Panc1 (cell line): ENCODE measurements at places on chromosomes 5 and 9. TPM values are rescaled to one million over a fixed set of nuclear protein-coding genes. Genes with fewer than 3 reads are reported as not detected.

DNA sequence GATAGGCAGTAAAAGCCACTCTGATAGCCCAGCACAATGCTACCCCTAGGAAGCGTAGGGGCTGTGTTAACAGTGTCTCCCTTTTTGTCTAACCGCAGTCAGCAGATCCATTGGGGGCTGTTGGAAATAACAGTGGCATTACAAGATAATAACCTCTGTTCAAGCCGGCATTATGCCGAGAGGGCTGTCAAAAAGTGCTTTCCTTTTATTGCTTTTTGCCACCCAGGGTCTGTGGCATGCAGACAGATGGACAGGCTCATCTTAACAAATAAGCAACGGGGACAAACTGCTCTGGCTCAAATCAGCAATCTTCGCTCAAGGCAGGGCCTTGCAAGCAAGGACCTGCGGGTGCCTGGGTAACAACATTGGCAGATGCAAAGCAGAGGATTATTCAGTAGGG is 123.3 kb downstream of the TLR4 start:
- no peak for DNase-seq

- DNase-seq, result no peak
Observed at GRCh38 chr5:22051881-22052280, 801.3 kb downstream of the CDH12 start.

GRCh38 chr5:135020111-135020895 is 13.7 kb downstream of the PITX1 start:
- no peak for DNase-seq

DNA sequence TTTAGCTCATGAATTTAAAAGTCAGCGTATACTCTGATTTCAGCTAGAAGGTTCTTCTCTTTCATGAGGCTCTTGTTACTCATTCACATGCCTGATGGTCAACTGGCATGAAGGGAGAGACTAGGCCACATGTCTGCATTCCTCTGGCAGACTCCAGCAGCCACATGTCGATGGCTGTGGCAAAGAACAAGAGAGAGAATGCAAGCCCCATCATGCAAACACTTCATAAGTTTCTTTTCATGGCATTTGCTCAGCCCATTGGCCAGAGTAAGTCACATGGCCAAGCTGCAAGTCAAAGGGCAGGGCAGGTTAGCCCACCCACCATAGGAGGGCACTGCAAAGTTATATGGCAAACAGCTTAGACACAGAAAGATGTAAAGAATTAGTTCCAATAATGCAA is 5.4 kb downstream of the KCNV2 start:
- DNase-seq, result no peak

- no peak for DNase-seq
Observed at GRCh38 chr9:115234094-115234493, 116.1 kb upstream of the TNC start.

DNA sequence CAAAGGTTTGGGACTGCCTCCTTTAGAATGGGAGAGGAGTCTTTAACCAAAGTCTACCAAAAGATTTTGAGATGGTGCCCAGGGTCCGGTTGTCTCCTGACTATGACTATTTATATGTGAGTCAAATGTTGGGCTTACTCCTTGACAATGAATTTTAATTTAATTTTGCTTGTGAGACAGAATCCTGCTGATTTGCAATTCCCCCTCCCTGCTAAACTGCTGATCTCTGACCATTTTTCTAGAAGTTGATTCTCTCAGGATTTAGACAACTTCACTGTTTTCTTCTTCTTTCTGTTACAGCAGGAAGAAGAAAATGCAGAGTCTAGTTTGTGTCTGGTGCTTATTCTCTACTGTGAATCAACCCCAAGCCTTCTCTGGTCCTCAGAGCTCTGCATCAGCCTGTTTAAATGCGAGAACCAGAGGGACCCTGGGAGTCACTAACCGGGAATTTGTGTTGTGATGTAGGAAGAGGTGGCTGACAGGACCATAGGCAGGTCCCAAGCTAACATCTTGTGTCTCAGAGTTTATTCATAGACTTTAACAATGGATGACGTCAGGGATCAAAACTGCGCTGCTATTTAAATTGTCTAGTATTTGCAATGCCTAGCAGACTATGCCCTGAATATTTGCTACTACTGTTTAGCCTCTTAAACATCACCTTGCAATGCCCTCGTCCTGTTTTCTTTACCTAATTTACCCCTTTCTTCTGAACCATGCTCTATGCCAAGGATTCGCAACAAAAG is 124.0 kb upstream of the TAF11L2 start:
- no peak for DNase-seq

GRCh38 chr9:119257592-119257991 is 111.6 kb downstream of the BRINP1 start:
- DNase-seq, result no peak

GRCh38 chr5:74943905-74944304 is 77.7 kb upstream of the FAM169A start:
- DNase-seq, result no peak

GRCh38 chr5:170743876-170744212 is 39.7 kb upstream of the GABRP start:
- DNase-seq, result no peak

DNA sequence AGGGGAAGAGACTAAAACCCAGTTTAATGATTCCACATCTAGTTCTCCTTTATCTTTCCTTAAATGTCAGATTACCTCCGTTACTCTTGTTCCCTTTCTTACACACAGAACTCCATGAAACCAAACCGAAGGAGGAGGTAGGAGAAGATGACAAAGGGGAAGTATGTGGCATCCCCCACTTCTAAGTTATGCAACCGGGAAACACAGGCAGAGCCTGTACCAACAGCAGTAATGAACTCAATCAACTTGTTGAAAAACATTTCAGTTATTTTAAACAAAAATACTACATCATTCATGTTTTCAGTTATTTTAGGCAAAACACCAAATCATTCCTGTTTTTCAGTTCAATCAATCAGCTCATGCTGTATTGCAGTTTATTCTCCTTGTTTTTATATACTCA is 101.8 kb downstream of the PCSK1 start:
- DNase-seq, result no peak

DNA sequence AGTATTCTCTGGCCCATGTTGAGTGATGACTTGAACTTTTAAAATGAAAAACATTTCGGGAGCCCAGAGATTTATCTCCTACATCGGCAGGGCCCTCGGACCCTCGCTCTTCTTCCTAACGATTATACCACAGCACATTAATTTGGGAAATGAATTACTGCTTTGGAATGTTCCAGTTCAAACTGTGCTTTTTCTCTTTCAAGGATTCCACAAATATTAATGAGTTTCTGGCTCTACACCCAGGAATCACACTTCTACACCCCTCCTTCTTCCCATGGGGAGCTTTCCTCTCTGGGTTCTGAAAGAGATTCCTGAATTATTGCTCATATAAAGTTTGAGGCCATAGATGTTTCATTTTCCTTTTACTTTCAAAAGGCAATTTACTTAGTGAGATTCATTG is 41.2 kb downstream of the NSG2 start:
- DNase-seq, result no peak

DNA sequence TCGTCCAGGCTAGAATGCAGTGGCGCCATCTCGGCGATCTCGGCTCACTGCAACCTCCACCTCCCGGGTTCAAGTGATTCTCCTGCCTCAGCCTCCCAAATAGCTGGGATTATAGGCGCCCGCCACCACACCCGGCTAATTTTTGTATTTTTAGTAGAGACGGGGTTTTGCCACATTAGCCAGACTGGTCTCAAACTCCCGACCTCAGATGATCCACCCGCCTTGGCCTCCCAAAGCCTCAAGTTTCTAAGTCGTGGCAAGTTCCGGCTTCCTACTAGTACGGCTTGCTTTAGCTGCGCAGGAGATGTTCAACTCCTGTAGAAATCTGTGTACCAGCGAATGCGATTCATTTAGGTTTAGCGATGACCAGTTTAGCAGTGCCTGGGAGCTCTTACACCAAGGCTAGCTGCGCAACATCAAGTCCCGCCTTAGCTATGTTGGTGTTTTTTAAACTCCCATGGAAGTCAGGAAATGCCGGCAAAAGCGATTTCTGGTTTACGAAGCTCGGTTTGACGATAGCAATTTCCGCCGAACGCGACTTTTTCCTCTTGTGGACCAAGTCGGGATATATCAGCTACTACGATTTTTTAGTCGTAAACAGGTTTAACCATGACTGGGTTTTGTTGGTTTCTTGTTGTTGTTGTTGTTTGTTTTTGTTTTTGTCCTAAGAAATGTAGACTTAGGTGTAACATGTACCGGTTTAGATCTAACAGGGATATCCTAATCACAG is 46.4 kb downstream of the ANXA2R start:
- no peak for DNase-seq

DNA sequence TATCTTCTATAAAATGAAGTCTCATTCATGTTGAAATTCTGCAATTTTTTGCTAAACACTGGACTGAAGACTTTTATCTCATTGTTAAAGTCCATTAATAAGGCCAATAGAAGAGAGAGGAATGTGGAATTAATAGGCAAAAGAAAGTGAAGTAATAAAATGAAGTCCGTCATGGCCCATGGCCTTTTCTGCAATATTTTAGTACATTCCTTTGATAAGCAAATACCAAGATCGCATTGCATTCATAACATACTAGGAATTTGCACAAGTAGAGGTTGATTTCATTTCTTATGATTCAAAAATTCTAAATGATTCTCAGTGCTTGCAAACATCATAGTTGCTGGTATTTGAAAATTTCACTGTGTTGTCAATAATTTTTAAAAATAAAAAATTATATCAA is 664.0 kb downstream of the NR2F1-AS1 start:
- no peak for DNase-seq

GRCh38 chr5:10528056-10528816 is 35.6 kb upstream of the ANKRD33B start:
- no peak for DNase-seq

Gene FYB1
- total RNA-seq, result 0.46 TPM

Gene CCL27
- 0.95 TPM for total RNA-seq

Gene SVEP1
- 0.05 TPM for total RNA-seq

Gene P4HA2
- 25.1 TPM for total RNA-seq

Gene ACSL6
- total RNA-seq, result 0.18 TPM

Gene IL3
- total RNA-seq, result not detected
